AG08395 (cell line): ENCODE measurements at places on chromosomes 7 and 10.
A peak's percentile ranks its signal among the peaks of the same experiment; 100 is the strongest.

DNA sequence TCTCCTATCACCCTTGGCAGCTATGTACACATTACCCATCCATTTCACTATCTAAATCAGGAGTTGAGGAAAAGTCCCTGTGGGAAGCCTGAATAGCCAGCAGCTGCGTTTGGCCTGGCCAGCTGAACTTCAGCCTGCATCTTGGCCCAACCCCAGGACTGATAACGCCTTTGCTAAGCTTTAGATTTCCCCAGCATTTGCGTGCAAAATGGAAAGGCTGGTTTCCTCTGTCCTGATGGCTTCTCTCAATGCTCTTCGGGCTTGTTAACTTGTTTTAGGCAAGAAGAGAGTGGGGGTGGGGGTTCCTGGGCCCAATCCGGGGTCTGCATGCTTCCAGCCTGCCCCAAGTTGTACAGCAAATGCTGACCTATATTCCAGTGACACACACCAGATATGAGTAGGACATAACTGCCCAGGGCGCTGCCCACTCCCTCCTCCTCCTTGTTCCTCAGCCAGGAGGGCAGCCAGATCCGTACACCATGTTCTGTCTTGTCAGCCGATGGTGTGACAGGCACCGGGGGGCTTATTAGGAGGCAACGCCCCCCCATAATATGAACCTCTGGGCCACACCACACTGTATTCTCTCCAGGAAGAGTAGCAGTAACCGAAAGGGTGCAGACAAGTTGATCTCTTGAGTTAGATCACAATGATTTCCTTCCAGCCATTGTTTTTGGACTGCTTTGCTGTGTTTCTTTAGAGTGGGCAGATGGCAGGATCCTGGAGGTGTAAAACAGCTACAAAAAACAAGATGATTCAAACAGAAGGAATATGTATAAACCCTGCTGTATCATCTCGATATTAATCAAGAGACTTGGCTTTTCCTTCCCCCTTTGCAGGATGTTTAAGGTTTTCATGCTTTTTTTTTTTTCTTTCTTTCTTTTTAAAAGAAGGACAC lies 339.0 kb downstream of the RNLS start:
- no peak for DNase-seq

DNA sequence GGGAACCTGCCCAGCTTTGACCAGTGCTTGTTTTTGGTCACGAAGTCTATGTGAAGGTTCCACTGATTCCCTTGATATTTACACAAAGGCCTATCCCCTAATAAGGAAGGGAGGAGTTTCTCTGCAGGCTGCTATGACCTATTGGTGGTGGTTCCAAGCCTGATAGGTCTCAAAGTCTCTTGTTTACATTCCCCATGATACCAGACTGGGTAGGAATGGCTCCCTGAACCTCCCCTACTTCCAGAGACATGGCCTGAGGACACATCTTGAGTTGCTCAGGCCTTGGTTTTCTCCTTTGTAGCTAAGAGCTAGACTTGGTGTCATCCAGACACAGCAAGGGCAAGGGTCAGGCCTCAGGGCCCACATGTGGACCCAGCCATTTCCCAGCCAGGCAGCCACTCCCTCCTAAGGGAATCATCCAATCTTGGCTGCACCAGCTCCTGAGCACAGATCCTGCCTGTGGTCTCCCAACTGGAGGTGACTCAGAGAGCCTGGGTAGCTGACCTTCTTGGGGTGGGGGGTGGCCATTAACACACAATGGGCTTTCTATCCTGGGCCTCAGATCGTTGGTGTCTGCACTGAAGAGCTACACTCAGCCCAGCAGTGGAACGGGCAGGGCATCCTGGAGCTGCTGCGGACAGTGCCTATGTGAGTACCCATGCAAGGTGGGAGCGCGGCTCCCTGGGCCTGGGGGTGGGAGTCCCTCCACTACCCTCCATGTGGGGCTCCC lies 51.0 kb upstream of the TRIM8 start:
- peak; percentile 40 for DNase-seq

GRCh38 chr7:47297120-47297519 lies 284.8 kb downstream of the TNS3 start:
- no peak for DNase-seq

DNA sequence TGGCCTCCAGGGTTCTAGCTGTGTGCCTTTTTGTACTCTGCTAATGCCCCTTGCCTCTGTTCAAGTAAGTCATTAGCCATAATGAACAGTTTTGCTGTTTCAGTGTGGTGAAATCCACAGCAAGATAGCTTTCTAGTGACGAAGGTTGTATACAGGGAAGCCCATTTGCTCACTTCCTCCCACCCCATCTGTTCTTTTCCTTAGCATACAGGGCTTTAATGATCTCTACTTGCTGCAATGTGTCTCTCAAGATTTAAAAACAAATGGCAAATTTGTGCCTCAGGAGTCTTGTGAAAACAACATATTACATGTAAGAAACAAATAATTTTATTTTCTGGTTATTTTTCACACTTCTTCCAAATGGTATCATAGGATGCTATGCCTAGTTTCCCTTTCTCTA lies 243.2 kb downstream of the CDK14 start:
- DNase-seq: no peak

DNA sequence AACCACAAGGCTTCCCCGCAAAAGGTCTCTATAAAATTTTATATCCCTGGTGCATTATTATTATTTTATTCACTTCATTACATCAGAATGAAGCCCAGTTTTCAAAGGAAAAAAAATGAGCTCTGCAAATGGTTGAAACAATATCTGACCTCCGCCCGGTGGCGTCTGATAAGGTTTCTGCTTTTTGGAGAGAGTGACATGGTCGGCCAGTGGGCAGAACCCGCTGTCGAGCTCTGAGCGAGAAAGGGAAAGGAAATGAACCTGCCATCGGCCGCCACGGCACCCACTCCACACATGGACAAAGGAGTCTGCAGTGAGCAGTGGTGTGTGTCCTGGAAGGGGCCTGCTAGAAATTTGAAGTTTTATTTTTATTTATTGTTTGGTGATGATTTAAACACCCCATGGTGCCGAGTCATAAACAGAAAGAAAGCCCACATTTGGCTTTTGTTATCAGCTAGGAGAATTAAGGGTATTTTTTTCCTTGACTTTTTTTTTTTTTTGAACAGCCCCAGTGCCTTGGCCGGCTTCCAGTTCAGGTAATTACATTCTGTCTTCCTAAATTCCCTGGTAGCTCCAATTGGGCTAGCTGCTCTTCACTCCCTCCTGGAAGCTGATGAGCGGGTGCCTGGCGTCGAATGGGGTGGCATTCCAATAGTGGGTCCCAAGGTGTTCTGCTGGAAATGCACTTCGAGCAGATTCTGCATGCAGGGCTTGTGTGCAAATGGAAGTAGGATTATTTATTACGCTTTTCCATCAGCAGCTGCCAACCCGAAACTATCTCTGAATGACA lies 149.4 kb upstream of the MKI67 start:
- no peak for DNase-seq

DNA sequence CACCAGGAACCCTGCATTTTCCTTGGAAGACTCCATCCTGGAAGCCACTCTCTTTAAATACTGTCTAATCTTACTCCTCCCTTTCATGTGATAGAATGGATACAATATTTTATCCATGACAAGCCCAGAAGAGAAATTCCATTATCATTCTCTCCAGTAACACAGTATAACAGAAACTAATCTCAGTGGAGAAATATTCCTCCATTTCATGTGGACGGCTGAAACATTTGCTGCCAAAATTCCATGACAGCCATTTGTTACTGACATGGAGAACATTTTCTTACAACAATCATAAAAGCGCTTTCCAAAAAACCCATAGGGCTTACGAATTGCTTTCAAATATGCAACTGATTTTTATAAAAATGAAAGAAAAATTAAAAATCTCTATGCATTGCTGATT lies 392.8 kb upstream of the KLF6 start:
- DNase-seq: no peak

DNA sequence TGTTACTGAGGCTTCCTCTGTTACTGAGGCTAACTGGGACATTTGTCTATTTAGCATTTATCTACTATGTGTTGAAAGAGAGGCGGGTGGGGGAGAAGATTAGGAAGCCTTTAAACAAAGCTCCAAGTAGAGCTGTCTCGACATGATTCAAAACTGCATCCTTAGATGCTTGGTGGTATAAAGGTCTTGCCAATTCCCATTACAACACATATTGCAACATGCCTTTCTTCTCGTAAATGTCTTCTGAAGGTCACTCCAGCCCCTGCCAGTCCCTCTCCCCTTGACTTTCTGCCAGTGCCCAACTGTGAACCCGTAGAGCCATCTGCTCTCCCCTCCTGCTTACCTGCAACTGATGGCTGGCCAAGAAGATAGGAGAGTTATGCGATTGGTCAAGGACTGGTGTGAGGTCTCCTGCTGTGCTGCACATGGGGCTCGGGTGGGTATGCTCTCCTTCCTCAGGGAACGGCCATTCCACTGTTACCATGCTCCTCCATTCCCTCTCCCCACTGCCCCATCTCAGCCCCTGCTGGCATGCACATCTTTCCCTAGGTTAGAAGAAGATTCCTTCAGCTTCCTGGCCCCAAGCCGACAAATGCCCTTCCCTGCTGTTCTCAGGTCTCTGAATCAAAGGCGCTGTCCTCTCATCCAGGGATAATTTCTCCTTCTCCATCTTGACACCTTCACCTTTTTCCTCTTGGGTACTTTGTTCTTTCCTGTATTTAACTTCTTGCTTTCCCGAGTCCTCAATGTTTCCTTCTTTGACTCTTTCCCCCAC lies 43.6 kb upstream of the ZNF32 start:
- DNase-seq: peak; percentile 68

GRCh38 chr7:70886547-70886946 lies 245.4 kb upstream of the GALNT17 start:
- no peak for DNase-seq

GRCh38 chr10:78672918-78673317 lies 395.8 kb upstream of the ZMIZ1 start:
- DNase-seq: peak; percentile 75

DNA sequence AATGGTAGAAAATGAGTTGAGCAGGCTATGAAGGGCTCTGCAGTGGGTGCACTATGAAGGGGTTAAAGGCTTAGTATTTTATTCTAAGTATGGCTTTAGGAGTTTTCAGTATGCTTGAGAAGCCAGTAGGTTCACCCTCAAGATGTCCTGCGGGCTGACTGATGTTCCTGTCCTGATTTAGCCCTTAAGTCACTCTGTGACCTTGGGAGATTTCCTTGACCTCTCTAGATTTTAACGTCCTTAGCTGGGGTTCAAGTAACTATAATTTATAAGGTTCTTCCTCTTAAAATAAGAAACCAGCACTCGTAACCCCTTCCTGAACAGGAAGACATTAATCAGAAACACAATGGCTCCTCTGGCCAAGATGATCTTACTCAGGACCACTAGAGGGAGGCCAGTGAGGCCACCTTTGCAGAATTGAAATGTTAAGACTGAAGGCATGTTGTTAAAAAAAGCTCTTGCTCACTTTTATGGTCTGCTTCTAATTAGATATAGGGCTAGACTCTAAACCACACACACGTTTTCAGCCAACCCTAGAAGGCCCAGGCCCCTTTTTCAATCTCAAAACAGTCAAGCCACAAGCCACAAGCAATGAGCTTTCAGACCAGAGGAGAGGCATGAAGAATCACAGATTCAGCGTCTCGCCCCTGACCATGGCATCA lies 41.9 kb downstream of the CDK1 start:
- peak; percentile 36 for DNase-seq

DNA sequence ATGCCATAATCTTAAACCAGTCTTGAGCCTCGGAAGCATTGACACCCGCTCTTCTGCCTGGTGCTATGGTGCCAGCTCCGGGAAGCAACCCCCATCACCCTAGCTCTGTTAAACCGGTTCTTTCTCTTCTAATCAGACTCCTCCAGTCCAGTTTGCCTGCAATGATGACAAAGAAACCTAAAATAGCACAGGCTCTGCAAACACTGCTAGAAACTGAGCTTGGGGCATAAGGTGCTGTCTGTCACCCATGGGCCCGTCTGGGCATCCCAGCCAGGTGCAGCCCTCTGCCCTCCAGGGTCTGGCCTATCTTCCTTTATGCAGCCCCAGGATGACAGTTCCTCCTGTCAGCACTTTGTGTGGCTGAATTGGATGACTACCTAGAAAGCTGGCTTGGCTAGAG lies 14.2 kb upstream of the CAMK2G start:
- no peak for DNase-seq

DNA sequence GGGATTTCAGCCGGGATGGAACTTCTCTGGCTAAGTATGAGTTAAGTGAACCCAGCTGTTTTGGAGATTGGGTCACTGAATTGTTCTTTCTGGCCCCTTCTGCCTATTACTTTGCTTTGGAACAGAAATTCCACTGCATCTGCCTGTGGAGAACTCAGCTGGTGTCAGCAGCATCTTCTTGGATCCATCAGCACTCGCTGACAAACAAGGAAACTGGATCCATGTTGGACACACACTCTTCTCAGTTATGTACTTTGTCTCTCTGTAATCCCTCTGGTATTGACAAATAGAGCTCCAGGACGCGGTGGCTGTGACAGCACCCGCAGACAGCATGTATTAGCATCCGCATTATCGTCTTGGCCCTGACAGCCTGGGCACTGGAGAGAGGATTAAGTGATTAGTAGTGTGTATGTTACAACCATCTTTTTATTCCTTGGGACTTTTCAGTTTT lies 73.0 kb upstream of the BMPER start:
- peak; percentile 10 for DNase-seq

DNA sequence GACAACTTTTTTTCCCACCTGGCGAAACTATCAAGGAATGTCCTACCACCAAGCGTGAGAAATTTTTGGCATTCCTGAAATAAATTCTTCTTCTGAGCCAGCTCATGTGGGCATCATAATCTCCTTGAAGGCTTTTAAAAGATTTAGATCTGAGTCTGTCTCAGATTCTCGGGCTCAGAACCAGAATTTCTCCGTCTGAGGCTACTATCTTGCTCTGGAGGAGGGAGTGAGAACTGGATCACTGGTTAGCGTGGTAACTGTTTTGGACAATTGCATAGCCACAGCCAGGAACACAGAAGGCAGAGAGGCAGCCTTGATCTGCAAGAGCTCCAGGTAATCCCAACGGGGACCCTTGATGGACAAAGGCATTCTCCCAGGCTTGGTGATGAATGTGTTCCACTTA lies 1.0 kb upstream of the PLAC9 start:
- no peak for DNase-seq

DNA sequence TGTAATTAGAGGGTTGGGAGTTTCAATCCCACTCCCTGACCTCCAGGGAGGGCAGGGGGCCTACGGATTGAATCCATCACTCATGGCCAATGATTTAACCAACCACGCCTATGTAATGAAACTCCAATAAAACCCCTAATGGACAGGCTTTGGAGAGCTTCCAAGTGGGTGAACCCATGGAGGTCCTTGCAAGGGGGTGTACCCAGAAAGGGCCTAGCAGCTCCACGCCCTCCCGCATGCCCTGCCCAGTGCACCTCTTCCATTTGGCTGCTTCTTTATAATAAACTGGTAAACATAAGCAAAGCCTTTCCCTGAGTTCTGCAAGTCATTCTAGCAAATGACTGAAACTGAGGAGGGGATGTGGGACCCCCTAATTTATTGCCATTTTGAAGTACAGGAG lies 280.1 kb downstream of the FRMD4A start:
- no peak for DNase-seq
